ENCODE measurements at places on chromosomes 7 and 10.

DNA sequence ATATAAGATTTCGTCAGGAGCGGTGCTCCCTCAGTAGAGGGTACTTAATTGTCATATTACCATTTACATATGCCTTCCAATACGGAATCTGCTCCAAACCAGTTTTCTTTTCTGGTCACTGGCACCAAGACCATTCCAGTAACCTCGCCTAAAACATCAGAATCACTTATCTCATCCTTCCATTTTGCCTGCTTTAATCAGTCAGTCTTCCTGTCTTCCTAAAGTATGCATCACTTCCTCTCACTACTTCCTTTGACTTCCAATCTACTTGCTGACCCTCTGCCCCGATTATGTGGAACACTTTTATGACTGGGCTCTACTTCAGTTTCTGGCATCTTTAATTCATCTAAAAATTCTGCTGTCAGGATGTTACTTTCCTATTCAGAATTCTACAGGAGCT is 33.5 kb downstream of the CUL2 start:
- no peak for DNase-seq

- no peak for DNase-seq
Measured at GRCh38 chr10:47374611-47375536, 9.2 kb downstream of the ZNF488 start.

DNA sequence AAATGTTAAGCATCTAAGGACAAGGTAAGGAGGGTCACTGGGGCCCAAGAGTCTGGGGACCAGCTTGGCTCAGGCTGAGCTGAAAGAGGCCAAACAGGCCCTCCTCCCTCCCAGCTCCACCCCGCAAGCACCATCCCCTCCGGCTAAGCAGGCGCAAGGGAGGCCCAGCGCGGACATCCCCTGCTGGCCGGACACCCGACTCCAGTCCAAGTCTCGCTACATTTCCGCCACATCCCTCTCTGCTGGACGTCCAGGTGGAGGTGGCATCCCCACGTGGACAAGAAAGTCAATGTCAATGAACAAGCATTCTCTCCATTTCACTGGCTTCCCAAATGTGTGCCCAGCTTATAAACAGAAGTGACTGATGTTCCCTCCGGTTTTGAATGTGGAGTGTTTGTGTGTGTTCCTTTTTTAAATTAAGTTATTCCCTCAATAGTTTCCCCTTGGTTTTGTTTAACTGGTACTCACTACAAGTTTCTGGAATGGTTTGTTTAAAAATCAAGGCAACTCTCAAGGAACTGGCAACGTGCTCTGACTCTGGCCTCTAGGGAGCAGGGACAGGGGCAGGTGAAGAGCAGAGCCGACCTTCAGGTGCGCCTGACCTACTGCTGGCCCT is 35.4 kb downstream of the PSAP start:
- DNase-seq, result no peak

DNA sequence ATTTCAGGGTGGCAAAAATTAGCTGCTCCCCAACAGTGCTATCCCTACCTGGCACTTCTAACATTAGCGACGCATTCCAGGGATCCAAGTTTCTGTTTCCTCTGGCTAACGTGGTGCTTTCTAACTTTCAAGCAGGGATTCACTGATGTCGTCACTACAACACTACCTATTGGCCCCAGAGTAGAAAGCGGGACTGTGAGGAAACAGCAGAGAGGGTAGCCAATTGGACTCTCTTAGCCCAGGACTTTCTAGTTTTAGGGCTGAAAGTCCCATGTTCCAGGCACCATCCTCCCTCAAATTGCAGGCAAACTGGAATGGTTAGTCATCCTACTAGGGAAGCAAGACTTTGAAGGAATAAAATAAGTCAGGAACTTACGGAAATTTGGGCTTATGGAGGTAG is 89.3 kb upstream of the AGK start:
- DNase-seq, result no peak
